ENCODE measurements at places on chromosomes 2 and 18.

DNA sequence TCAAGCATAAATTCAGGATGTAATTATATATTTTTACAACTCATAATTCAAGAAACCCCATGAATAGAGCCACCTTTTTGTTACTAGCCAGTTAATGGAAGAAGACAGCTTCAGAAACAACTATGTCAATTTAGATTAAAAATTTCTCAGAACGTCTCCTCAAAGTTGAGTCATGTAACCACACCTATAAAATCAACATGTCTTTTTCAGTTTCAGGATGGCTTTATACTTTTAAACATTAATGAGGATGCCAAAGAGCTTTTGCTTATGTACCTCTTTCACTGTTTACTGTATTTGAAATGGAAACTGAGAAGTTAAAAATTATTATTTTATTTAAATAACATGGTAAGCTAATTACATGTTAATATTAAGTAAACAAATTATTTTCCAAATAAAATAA lies 280.1 kb downstream of the PTH2R start:
- DNase-seq, result no peak

- DNase-seq, result no peak
Observed at GRCh38 chr18:5974696-5975095, 79.4 kb upstream of the TMEM200C start.

- DNase-seq, result no peak
Observed at GRCh38 chr18:21997207-21998143, 171.9 kb upstream of the GATA6 start.

GRCh38 chr2:66596256-66596655 lies 161.3 kb downstream of the MEIS1 start:
- DNase-seq, result no peak

GRCh38 chr2:12554224-12555011 lies 162.3 kb upstream of the TRIB2 start:
- DNase-seq, result no peak

DNA sequence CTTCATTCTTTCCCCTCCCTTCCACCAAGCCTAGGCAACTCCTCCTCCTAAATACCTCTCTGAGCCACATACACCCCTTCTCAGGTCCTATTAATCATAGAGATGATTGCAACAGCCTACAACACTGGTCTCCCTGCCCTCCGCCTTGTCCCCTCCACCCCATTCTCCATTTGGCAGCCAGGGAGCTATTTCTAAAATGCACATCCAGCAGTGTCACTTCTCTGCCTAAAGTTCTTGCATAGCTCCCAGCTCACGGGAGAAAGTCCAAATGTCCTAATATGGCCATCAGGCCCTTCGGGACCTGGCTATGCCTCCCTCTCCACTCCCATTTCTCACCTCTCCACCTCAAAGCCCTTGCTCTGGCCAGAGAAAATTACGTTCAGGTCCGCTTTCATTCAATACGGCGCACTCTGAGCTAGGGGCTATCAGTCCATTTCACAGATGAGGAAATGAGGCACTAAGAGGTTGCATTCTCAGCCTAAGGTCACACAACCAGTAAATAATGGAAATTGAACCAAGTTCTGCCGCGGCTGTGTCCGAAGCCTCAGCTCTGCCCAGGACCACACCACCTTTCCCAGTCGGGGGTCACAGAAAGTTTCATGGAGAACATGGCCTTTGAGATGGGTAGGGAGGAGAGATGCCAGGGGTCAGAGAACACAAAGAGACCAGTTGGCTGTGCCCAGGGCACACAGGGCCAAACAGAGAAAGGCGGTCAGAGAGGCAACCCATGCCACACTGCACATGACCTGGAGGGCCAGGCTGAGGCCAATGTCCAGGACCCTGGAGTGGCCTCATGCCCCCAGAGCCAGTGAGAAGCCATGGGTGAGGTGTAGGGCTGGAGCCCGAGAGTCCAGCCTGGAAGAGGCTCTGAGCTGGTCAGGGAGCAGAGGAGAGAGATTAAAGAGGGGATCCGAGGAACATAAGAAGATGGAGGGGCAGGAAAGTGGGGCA lies 72.8 kb downstream of the TNS1 start:
- no peak for DNase-seq

All from stimulated activated CD4-positive, alpha-beta T cell treated with anti-CD3 and anti-CD28 coated beads, Interleukin-1b, Interleukin-23, amount 100 ng/mL, for 4 hours (primary cell).